Suprapubic skin (tissue), 4 donors: ENCODE measurements at places on chromosomes 7 and 10. TPM values are rescaled to one million over a fixed set of nuclear protein-coding genes. Genes with fewer than 3 reads are reported as not detected.

Gene ARHGEF35
- 31.6 TPM for total RNA-seq

Gene CALU
- total RNA-seq = 34.0 TPM

Gene EVX1
- not detected for total RNA-seq

Gene AKR1C4
- not detected for total RNA-seq

Gene NEBL
- 76.5 TPM for total RNA-seq

Gene RARRES2
- 12.8 TPM for total RNA-seq

Gene KEL
- total RNA-seq = not detected

Gene GPR37
- total RNA-seq = 3.1 TPM

Gene PNLIPRP2
- not detected for total RNA-seq

Gene VGF
- 0.99 TPM for total RNA-seq

Gene GATAD1
- total RNA-seq = 22.5 TPM

DNA sequence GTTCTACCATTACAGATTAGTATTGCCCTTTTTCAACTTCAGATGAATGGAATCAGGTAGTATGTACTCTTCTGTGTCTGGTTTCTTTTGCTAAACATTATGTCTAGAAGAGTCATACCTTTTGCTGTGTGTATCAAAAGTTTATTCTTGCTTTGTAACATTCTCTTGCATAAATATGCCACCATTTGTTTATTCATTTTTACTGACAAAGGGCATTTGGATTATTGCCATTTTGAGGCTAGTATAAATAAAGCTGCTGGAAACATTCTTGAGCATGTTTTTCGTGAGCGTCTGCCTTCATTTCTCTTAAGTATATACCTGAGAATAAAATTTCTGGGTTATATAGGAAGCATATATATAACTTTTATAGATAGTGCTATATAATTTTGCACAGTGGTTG is 121.7 kb upstream of the CSTF2T start:
- H3K4me1 ChIP-seq = no peaks in the 10 kb centered on the region
- no peaks in the 10 kb centered on the region for H3K36me3 ChIP-seq
- H3K27me3 ChIP-seq = no peaks in the 10 kb centered on the region
- no peak overlapping the region for H3K27ac ChIP-seq
- H3K4me3 ChIP-seq = no peak overlapping the region
- DNase-seq = no peak

DNA sequence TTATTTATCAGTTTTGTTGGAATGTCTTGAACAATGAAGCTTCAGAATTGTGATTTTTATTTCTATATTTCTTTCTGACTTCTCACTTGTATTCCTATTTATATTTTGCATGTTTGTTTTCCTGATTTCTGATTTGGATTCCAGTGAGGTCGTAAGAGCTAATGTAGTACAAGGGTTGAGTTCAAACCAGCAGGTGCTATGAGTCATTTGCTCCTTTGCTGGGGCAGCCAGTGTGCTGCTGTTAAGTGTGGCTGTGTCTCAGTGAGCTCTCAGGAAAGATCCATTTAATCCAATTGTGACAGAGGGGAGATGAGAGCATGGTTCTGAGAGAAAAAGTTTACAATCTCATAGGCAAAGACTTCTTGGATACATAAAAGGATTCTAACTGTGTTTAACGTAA is 48.6 kb downstream of the MCU start:
- DNase-seq = no peak
- no peaks in the 10 kb centered on the region for H3K36me3 ChIP-seq
- no peaks in the 10 kb centered on the region for H3K27me3 ChIP-seq
- peaks cover 32% of the 10 kb centered on the region for H3K4me1 ChIP-seq
- H3K4me3 ChIP-seq = no peak overlapping the region

DNA sequence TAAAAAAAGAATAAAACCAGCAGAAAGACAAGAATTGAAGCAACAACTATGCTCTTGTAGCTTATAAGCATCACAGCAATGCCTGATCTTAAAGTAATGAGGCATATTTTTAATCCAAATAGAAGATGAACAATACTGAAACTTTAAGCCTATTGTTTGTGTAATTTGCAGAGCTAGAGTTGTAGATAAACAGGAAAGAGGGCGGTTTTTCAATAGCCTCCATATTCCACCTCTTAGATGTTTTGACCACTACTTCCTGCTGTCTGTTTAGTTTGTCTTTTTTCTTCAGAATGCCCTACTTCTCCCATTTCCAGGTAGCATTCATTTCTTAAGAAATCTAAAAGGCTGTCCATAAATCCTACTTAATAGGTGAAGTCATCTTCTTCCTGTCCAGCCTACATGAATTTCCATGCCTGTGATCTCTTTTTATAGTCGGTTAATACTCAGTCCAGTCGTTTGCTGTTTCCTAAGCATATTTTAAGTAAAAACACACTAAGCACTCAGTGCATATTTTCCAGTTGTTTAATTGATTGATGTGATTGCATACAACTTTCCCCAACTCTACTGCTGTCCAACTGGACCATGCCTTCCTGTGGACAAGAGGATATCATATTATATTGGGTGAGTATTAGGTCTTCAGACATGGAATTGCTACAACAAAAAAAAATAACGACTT is 308.1 kb downstream of the TFEC start:
- no peaks in the 10 kb centered on the region for H3K27me3 ChIP-seq
- no peak overlapping the region for H3K4me3 ChIP-seq
- DNase-seq = no peak

DNA sequence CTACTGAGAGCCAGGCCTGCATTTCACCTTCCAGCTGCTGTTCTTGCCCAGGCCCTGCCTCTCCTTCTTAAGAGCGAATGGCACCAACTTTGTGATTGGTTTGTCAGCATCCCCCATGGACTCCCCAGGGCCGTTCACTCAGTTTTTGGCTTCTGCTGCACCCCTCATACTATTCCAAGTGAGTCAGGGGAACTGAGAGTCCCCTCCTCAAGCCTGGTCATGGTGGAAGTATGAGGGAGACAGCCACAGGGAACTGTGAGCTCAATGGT is 62.4 kb upstream of the ANTXRL start:
- DNase-seq = peak; percentile 57
- H3K27me3 ChIP-seq = no peaks in the 10 kb centered on the region
- peaks cover 5% of the 10 kb centered on the region for H3K4me1 ChIP-seq
- H3K4me3 ChIP-seq = no peak overlapping the region

DNA sequence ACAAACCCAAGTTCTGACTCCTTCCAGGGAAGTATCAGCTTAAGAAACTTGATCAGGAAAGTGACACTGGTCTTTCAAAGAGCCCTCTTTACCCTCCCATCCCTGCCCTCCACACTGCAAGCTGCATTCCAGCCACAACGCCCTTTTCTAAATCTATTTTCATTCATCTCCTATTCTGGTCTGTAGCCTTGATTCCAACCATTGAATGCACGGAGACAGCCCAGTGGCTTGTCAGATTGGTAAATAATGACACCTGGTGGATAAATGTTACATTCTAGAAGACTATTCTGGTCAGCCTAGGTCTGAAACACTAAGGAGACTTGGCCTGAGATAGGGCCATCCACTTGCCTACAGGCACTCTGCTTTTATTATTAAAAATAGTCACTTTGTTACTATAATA is 20.9 kb downstream of the MORN4 start:
- peaks cover 5% of the 10 kb centered on the region for H3K4me1 ChIP-seq
- H3K4me3 ChIP-seq = no peak overlapping the region
- H3K27me3 ChIP-seq = no peaks in the 10 kb centered on the region

DNA sequence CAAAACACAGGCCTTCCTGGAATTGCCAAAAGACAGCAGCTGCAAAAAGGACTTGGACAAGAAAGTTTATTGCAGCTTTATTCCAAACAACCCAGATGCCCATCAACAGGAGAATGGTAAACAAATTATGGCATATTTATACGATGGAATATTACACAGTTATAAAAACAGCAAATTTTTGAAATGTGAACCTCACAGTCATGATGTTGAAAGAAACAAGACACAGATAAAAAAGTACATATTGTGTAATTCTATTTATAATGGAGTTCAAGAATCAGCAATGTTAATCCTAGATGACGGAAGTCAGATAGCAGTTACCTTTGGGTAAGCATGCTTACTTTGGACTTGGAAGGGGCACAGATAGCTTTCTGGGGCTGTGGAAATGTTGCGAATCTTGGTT is 44.4 kb downstream of the SYPL1 start:
- no peak overlapping the region for H3K4me3 ChIP-seq
- H3K36me3 ChIP-seq = no peaks in the 10 kb centered on the region
- peaks cover 88% of the 10 kb centered on the region for H3K4me1 ChIP-seq
- no peak overlapping the region for H3K27ac ChIP-seq

DNA sequence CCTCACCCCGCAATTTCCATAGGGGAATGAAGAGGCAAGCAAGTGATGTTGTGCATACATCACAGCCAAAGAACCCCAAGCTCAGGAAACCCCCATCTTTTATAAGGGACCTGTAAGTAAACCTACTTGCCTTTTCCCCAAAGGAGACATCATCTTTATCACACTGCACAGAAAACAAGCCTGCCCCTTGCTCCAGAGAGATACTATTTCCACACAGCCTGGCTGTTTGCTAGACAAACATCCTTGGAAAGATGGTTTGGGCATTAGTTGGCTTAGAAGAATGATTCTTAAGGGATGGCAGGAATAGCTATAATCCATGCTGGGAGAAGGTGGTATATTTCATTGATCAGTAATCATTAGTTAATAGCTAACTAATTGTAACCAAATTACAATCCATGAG is 123.7 kb upstream of the SEC61G start:
- no peak overlapping the region for H3K4me3 ChIP-seq
- H3K4me1 ChIP-seq = no peaks in the 10 kb centered on the region
- no peaks in the 10 kb centered on the region for H3K27me3 ChIP-seq
- no peak for DNase-seq

- no peaks in the 10 kb centered on the region for H3K4me1 ChIP-seq
- no peak for DNase-seq
- H3K4me3 ChIP-seq = no peak overlapping the region
- H3K36me3 ChIP-seq = no peaks in the 10 kb centered on the region
These were observed 10.4 kb upstream of the AOAH start for GRCh38 chr7:36734731-36735130.

DNA sequence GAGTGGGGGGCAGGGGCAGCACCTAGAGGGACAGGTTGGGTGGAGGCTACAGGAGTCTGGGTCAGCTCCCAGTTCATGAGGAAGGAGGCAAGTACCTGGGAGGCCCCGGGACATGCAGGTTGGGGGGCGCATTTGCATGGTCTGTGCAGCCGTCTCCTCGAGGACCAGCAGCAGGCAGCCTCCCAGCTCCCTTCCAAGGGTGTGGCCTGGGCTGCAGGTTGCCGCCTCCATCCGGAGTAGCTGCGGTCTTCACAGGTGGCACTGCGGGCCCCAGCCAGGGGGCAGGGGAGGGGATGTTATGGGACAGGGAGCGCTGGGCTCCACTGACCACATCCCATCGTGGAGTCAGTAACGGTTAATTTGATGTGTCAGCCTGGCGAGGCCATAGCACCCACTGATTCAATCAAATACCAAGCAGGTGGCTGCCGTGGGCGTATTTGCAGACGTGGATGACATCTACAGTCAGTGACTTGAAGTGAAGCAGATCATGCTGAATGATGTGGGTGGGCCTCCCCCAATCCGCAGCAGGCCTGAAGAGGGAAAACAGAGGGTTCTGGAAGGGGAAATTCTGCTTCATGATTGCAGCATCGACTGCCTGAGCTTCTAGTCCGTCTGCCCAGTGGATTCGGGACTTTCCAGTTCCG is 81.6 kb downstream of the PRKAG2 start:
- no peak overlapping the region for H3K4me3 ChIP-seq
- H3K4me1 ChIP-seq = peaks cover 47% of the 10 kb centered on the region
- H3K36me3 ChIP-seq = no peaks in the 10 kb centered on the region
- H3K27ac ChIP-seq = no peak overlapping the region

DNA sequence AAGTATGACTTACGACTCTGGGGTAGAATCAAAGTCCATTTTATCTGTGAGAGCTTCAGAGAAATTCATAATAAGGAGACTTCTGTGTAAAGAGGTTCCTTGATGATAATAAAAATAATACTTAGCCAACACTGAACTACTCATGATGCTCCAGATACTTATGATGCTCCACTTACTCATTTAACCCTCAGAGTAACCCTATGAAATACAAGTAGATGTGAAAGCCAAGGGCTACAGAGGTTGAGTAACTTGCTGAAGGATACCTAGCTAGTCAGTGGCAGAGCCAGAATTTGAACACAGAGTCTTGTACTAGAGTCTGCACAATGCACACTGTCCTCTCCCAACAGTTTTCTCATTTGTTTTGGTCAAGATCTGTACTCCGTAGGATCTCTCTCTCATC is 89.5 kb downstream of the HECW1 start:
- H3K4me1 ChIP-seq = no peaks in the 10 kb centered on the region
- H3K27ac ChIP-seq = no peak overlapping the region
- H3K27me3 ChIP-seq = peaks cover 34% of the 10 kb centered on the region
- no peak overlapping the region for H3K4me3 ChIP-seq

DNA sequence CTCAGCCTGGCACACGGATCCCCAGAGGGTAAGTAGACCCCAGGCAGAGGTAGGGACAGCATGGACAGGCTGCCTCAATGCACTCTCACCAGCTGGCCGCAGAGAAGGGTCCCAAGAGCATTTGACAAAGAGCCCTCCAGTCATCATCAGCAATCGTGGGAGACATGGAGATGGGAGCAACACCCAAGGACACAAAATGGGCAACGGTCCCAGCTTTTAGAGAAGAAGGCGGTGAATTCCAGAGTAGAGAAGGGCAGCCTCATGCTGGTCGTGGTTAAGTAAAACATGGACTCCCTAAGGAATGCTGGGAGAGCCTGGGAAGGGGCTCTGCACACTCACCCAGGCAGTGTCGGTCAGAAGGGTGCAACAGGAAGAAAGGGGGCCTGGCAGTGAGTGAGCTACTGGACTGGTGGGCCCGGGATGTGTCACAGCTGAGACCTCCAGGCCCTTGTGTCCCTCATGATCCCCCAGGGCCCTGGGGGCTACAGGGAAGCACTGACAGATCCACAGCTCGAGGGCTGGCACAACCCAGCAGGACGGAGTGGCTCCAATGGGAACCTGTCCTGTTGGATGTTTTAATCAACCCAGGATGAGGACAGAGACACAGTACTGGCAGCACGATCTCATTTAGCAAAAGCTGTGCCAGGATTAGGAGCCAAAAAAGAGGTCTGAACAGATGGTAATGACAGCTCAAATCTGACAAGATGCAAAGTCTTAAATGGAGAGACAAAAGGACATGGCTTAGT is 147.1 kb downstream of the NEURL1 start:
- no peaks in the 10 kb centered on the region for H3K36me3 ChIP-seq
- H3K27me3 ChIP-seq = no peaks in the 10 kb centered on the region
- peaks cover 58% of the 10 kb centered on the region for H3K4me1 ChIP-seq

DNA sequence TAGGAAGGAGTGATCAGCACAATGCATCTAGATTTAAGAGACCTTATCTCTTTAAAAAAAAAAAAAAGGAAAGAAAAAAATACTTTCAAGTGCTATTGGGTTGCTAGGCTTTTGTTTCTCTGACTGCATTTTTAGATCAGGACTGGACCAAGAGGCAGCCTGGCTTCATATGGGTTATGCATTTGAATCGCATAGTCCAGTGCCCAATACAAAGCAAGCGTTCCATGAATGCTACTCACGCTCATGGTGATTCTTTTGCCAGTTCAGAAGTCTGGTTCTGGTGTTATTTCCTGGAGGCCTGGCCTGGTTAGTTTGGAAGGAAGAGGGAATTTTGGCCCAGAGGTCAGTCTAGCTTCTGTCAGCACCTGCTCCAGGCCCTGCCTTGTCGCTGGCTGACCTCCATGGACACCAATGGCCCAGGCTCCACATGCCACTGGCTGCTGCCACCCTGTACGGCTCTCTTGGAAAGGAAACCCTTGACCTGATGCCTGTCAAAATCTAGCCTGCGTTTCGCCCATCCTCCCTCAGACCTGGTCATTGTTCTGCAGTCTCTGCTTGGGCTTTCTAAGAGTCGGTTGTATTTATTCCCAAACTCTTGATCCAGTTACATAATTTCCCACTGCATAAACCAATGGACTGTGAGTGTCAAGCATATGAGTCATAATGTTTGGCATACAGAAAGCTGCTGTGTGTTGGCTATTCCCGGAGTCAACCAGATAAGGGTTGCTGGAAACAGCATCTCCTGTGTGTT is 74.3 kb upstream of the MKX start:
- H3K36me3 ChIP-seq = no peaks in the 10 kb centered on the region
- no peak for DNase-seq
- no peak overlapping the region for H3K4me3 ChIP-seq
